ENCODE measurements at places on chromosomes 7 and 10.
A peak's percentile ranks its signal among the peaks of the same experiment; 100 is the strongest.

DNA sequence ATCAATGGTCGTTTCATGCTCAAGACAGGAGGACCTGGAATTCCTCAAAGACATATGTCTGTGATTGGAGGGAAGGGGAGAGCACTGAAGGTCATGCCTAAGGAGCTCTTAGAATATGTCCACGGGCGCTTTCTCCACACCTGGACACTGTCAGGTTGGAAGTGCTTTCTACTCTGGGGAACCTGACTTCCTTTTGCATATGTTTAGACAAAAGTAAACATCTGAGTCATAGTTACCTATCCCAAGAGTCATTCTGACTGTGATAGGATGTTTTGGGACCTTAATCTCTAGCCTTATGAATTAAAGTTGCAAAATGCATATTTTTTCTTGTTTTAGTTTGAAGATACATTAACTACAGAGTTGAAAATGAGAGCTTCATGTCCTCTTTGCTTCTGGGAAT, 251.7 kb downstream of the KLF6 start:
- no peak for DNase-seq

GRCh38 chr10:45580371-45581215, 92.0 kb downstream of the ZFAND4 start:
- DNase-seq = no peak

DNA sequence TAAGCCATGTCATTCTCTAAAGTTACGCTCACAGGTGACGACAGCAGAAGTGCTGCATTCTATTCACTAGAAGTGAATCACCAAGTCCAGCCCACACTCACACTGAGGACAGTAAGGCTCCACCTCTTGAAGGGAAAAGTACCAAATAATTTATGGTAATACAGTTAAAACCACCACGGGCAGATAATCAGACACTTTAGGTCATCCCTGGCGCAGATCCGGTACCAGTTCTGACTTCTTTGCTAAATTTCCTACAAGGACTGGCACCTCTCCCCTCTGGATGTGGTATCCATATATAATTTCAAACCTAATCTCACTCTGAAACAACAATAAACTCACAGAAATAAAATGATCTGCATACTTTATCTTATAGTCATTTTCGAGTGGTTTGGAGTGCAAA, 954.7 kb upstream of the GHITM start:
- DNase-seq = no peak

DNA sequence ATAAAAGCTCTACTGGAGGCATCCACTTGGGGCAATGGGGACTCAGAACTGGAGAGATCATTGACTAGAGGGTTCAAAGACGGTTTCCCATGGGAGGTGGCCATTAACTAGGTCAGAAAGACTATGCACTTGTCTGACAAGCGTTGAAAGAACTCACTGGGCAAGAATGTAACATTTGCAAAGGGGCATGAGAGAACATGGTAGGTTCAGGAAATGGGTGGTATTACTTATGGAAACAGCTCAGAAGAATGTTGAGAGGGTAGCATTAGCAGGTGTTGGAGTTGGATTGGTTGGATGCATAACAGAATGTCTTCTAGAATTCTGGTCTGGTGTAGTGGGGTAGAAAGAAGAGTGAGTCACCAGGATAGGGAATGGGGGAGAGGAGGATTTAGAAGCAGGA, 119.1 kb upstream of the CDCA7L start:
- DNase-seq = no peak

- peak; percentile 72 for DNase-seq
Observed at GRCh38 chr7:51067757-51068156, 248.9 kb downstream of the COBL start.

- no peak for DNase-seq
Observed at GRCh38 chr10:6563075-6563474, 17.0 kb downstream of the PRKCQ start.

DNA sequence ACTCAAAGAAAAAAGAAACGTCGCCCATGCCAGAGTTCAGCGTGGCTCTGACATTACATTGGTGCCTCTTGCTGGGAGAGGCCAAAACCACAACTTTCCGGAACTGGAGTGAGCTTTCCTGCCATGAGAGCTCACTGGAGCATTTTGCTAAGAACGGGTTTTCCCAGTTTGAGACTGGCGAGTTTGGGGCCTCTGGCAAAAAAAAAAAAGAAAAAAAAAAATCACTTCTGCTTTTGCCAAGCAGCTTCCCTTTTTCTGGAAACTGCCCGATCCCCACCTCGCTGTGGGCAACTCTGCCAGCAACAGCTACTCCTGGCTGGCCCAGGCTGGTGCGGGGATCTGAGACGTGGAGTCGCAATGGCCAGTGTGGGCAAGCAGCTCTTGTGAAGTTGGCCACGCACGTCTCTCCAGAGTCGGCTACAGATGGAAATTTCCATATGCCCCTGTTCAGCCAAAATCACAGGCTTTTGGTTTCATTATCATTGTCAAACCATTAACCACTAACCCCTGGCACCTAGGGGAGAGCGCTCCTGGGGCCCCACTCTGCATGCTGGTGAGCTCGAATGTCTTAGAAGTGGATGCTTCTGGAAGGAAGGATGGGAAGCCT, 25.7 kb downstream of the PRKAG2 start:
- DNase-seq = no peak

- no peak for DNase-seq
Observed at GRCh38 chr10:109403551-109403950, 519.8 kb downstream of the XPNPEP1 start.

GRCh38 chr7:17311952-17312351, 13.5 kb downstream of the AHR start:
- DNase-seq = no peak

- no peak for DNase-seq
Observed at GRCh38 chr7:80182630-80183276, 48.1 kb downstream of the GNAI1 start.

DNA sequence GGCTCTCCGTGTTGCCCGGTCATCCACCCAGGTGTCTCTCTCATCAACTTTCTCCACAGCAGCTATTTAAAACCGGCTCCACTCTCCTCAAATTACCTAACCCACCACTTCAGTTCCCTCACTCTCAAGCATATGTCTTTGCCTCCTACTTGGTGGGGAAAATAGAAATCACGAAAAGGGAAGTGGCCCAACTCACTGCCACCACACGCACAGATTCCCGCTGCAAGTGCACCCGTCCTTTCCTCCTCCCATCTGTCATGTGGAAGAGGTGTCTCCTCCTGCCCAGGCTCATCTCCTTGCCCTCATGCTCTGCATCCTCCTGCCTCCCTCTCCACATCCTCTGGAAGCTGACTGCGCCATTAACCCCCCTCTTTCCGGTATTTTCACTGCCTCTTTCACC, 80.8 kb upstream of the MKX start:
- no peak for DNase-seq

DNA sequence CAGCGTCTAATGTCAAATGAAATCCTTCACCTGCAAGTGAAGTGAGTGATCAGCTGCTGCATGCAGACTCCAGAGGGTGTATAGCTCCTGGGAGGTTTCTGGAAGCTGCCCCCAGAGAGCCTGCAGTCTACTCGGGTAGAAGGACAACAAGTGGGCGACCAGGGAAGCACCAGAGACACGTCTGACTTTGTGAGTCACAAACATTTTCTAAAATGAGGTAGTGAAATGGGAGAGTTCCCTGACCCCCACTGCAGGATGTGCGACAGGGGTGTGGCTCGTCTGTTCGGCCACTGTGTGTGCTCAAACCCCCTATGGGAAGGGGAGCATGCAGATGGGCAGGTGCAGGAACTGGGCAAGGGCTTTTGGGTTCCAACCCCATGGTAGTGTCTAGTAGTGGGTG, 177.1 kb upstream of the PRKCQ start:
- no peak for DNase-seq

DNA sequence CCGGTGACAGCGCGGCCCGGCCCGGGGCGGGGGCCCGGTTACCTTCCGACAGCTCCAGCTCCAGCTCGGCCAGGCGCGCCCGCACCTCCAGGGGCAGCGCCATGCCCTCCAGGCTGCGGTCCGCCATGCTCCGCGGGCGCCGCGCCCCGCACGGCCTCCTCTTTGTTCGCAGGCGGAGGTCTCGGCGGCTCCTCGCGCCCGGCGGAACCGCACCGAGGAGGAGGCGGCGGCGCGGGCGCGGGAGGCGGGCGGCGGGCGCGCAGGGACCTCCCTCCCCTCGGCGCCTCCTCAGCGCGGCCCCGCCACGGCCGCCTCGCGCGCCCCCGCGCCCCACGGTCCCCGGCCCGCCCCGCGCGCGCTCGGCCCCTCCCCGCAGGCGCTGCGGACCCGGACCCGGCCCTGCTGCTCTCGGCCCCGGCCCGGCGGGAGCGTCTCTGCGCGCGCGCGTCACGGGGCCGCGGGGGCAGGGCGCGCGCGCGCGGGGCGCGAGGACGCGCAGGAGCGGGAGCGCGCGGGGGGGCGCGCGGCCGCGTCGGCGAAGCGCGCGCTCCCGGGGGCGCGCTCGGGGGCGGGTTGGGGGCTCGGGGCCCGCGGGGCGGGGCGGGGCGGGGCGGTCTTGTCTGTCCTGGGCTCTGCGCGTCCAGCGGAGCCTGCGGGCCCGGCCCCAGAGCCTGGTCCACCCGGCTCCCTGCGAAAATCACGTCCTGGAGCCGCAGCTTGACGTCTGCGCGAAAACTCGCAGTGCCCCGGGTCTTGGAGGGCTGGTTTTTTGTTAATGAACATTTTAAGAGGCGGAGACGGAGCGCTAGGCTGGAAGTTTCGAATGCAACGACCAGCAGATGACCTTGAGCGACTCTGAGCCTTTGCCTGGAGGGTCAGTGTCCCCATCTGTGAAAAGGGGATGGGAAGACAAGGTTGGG, at the start of gene DIP2C:
Gene DIP2C, minus strand, starts transcription at position 217 of the 920 bp plus-strand sequence. Its CDS starts 90 bp downstream, at position 127.
- DNase-seq = no peak

GRCh38 chr10:106705681-106706100, 458.8 kb downstream of the SORCS1 start:
- DNase-seq = peak; percentile 7

DNA sequence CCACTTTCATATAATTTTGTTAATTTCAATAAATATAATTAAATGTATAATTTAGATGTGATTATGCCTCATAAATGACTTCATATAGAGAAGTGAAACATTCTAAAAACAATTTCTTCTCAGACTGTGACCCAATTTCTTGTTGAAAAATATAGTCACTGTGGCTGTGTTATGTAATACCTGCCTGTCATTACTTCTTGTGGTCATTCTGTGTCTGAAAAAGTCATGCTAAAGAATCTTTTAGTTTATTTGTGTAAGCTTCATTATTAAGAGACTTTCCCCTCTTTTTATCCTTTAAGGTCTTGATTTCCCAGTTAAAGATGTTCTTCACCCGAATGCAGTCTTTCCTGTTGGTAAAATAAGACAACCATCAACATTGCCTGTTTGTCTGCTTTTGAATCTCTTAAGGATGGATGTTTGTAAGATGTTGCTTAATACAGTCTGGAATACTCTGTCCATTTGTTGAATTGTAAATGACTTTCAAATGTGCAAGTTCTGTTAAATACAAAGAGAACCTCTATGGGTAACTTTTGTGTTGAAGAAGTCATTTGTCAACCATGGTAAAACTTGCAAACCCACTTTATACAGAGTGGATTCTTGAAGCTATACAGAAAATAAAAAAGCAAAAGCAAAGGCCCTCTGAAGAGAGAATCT, 16.0 kb downstream of the KAT6B start:
- no peak for DNase-seq

DNA sequence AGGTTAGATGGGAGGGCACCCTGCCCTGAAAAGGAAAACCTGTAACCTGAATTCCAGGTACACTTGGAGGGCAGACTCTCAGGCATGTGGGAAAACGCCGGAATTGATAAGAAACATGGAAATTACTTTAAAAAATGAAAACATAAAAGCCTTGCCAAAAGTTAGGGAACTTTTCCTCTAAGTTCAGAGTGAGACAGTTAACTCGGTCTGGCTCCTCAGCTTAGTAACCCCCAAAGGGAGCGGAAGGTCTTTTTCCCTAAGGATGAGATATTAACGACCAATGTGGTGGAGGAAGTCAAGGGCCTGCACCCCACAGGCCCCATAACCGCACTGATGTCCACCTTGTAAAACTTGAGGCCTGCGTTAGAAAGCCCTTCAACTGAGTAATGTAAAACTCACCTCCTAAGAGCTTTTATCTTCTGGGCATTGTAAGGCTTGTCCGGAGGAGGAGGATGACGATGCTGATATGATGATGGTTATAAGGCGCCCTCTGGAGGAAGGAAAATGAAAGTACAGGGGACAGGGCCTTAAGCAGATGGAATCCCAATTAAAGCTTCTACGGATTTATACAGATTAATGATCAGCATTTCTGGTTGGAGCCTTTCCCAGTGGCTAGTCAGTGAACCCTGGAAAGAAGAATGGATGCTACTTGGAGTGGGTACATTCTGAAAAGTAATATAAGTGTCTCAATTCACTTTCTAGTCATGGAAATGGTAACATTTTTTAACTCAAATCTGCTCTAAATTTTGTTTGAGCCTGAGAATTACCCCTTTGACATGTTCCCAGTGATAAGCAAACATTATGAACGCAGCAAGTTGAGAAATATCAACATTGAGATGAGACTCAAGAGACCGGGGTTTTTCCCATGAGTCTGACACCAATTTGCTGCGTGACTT, 694 bp downstream of the COL1A2 start:
- DNase-seq = no peak

DNA sequence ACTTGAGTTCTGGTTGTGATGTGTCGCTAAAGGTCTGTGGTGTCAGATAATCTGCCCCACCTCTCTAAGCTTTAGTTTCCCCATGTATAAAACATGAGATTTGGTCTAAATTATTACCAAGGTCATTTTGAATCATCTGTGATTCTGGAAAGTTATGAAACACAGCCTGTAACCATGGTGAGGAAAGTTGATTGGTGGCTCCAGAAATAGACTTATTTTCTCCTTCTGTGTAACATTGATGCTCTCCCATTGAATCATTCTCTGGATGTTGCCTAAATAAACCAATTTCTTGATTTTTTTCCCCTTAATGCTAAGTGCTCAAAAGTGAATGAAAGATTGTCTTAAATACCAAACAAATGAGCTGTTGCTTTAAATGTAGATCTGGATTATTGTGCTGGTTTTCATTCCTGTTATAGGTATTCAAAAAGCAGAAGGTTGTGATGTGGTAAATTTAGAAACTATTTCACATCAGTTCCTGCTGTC, 30.0 kb upstream of the PCGF5 start:
- no peak for DNase-seq

- DNase-seq = no peak
Observed at GRCh38 chr10:116800286-116800929, 48.9 kb upstream of the ENO4 start.

- DNase-seq = no peak
Observed at GRCh38 chr10:77973276-77973675, 46.7 kb upstream of the DLG5 start.

- no peak for DNase-seq
Observed at GRCh38 chr7:70457883-70458680, 673.9 kb upstream of the GALNT17 start.

GRCh38 chr7:150685219-150686029, at the start of gene GIMAP2:
GIMAP2 (plus strand) TSS chr7:150685706; CDS start chr7:150687060, 1,354 bp downstream.
- no peak for DNase-seq

GRCh38 chr7:36214608-36215456, 61.8 kb downstream of the EEPD1 start:
- no peak for DNase-seq
